ENCODE measurements at places on chromosomes 3 and 15. TPM values are rescaled to one million over a fixed set of nuclear protein-coding genes. Genes with fewer than 3 reads are reported as not detected.
A peak's percentile ranks its signal among the peaks of the same experiment; 100 is the strongest.

Gene SNX4
- 21.9 TPM for total RNA-seq

- DNase-seq, result no peak
These were observed 56.0 kb upstream of the PPARG start for GRCh38 chr3:12232785-12233300.

DNA sequence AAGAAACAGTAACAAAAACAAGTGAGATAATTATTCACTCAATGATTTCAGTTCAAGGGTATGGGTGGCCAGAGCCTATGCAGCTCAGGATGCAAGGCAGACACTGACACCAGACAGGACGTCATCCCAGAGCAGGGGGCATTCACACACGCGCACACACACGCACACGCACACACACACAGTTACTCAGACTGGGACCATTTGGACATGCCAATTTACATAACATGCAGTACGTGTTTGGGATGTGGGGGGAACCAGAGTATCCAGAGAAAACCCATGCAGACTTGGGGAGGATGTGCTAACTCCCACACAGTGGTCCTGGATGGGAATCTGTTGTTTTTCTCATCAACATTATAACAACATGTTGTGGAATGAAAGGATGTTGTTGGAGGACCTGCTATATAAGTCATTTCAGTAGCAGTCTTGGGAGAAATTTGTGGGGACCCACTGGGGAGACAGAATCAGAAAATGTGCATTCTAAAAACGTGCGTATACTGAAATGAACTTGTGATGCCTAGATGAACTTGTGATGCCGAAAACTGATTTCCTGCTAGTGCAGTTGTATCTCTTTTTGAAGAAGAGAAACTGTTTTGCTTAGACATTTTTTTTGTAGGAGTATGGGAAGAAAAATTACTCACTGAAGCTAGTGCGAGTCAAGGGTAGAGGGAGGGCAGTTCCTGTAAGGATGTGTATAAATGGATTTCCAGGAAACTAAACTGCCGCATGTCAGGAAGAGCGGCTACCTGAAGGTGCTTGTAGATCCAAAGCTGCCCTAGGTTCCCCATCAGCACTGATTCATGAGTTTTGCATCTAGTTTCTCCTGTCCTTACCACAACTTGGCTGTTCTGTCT, 25.2 kb downstream of the CD200 start:
- DNase-seq, result peak; percentile 35

- no peak for DNase-seq
These were observed 36.9 kb downstream of the PLSCR1 start for GRCh38 chr3:146507331-146508120.

All from bronchial epithelial cell (primary cell).